Mesenchymal stem cell (in vitro differentiated cells and primary cell): ENCODE measurements at places on chromosomes 6 and 20.

DNA sequence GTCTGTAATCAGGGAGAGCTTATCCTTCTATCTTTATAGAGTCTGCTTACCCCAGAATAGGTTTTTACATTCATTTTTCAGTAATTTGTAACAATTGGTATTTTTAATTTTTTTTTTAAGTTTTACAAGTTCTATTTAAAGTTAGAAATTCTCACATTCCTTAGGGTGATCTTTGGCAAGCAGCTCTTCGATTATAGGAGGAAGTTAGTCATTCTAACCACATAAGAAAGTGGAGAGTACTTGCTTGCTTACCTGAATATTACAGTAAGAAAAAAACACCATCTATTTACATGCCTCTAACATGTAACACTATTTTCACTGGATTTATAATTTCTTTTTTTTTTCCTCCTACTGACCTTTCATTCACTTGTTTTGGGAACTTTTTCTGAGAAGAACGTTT, 6.7 kb downstream of the TSHZ2 start:
- H3K4me3 ChIP-seq = no peak overlapping the region
- no peak overlapping the region for H3K27ac ChIP-seq
- DNase-seq = no peak
- H3K27me3 ChIP-seq = no peaks in the 10 kb centered on the region
- no peaks in the 10 kb centered on the region for H3K4me1 ChIP-seq

DNA sequence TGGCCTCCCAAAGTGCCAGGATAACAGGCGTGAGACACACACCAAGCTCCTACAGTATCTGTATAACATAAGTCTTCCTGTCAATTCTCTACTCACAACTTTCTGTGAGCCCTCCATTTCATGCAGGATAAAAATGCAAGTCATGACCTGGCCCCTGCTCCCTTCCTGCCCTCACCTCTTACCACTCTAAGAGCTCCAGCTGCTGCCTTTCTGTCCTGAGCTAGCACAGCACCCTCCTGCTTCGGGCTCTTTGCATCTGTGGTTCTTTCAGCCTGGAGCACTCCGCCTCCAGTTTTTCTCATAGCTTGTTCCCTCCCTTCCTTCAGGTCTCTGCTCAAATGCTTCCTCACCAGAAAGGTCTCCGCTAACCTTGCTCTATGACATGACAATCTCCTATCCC, 23.7 kb upstream of the TRPC4AP start:
- no peak overlapping the region for H3K4me3 ChIP-seq
- peaks cover 2% of the 10 kb centered on the region for H3K4me1 ChIP-seq
- H3K36me3 ChIP-seq = peaks cover 37% of the 10 kb centered on the region
- no peak for DNase-seq
- H3K27ac ChIP-seq = no peak overlapping the region

GRCh38 chr6:139600919-139601475, 226.5 kb upstream of the CITED2 start:
- H3K27me3 ChIP-seq = no peaks in the 10 kb centered on the region
- H3K4me1 ChIP-seq = peaks cover 2% of the 10 kb centered on the region
- H3K27ac ChIP-seq = no peak overlapping the region
- no peaks in the 10 kb centered on the region for H3K36me3 ChIP-seq
- DNase-seq = no peak
- no peak overlapping the region for H3K4me3 ChIP-seq

GRCh38 chr20:19981031-19981451, 36.1 kb upstream of the NAA20 start:
- H3K36me3 ChIP-seq = peaks cover 55% of the 10 kb centered on the region
- DNase-seq = peak; percentile 74
- H3K4me1 ChIP-seq = peaks cover 24% of the 10 kb centered on the region
- no peaks in the 10 kb centered on the region for H3K27me3 ChIP-seq

GRCh38 chr6:157227202-157228166, 95.8 kb downstream of the TMEM242 start:
- no peak overlapping the region for H3K27ac ChIP-seq
- H3K4me3 ChIP-seq = no peak overlapping the region
- no peak for DNase-seq
- H3K36me3 ChIP-seq = no peaks in the 10 kb centered on the region

DNA sequence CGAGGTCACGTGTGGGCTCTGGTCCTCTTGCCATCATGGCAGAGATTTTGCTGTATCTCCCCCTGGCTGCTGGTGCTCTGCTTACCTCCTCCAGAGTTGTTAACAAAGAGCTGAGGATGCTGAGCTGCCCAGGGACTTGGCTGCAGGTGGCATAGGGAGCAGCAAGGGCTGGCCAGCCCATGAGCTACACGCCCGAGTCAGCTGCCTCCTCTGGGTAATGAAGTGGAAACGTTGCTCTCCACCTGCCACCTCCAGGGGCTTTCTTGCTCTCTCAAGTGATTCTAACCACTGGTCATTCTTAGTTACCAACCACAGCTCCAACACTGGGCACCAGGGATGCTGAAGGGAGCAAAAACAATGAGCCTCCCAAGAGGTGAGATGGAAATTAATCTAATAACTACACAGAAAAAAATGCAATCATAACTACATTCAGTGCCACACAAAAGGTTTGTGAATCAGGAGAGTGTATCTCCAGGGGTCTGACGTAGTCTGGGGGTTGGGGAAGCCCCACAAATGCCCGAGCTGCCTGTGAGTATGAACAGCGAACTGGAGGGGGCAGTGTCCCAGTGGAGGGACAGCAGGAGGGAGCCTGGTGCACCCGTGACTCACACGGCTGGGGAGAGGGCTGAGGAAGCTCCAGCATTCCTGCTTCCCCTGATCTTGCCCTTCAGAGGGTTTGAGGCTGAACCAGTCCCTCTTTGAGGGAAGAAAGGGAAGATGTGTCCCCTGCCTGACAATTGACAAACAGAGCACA, 78.7 kb downstream of the CDH26 start:
- no peak overlapping the region for H3K27ac ChIP-seq
- peaks cover 15% of the 10 kb centered on the region for H3K4me1 ChIP-seq
- H3K27me3 ChIP-seq = no peaks in the 10 kb centered on the region
- H3K4me3 ChIP-seq = no peak overlapping the region

DNA sequence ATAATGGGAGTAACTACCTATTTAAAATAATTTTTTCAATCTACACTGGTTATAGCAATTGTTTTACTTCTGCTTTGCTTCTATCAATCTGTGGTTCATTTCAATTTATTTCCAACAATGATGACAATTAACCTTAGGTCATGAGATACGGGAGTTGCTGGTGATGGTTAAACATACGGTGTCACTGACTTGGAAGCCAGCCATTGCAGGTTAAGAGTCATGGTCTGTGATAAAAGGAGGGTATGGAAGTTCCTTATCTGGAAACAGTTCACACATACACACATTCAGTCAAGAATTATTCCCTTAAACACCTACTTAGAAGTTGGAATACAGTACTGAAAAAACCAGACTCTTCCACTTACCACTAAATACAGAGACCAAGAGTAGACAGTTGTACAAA, 180.0 kb downstream of the KIF16B start:
- DNase-seq = no peak
- peaks cover 3% of the 10 kb centered on the region for H3K36me3 ChIP-seq
- H3K4me3 ChIP-seq = no peak overlapping the region
- no peak overlapping the region for H3K27ac ChIP-seq
- no peaks in the 10 kb centered on the region for H3K4me1 ChIP-seq

GRCh38 chr6:150198532-150198931, 55.7 kb downstream of the PPP1R14C start:
- DNase-seq = no peak
- no peak overlapping the region for H3K27ac ChIP-seq
- no peaks in the 10 kb centered on the region for H3K36me3 ChIP-seq
- peaks cover 12% of the 10 kb centered on the region for H3K4me1 ChIP-seq

- H3K4me3 ChIP-seq = no peak overlapping the region
- H3K36me3 ChIP-seq = no peaks in the 10 kb centered on the region
- H3K27me3 ChIP-seq = peaks cover 5% of the 10 kb centered on the region
- no peak overlapping the region for H3K27ac ChIP-seq
Measured at GRCh38 chr20:22529150-22530019, 55.0 kb downstream of the FOXA2 start.

GRCh38 chr6:75149240-75149639, 56.6 kb downstream of the COL12A1 start:
- no peak overlapping the region for H3K27ac ChIP-seq
- no peak for DNase-seq
- no peaks in the 10 kb centered on the region for H3K4me1 ChIP-seq
- H3K4me3 ChIP-seq = no peak overlapping the region
